ENCODE measurements at places on chromosomes 16 and 17. TPM values are rescaled to one million over a fixed set of nuclear protein-coding genes. Genes with fewer than 3 reads are reported as not detected.

FAM20A gene
- not detected for polyA plus RNA-seq

P2RX1 gene
- polyA plus RNA-seq, result not detected

TSNAXIP1 gene
- polyA plus RNA-seq, result 6.8 TPM

HIC1 gene
- polyA plus RNA-seq, result 6.4 TPM
